ENCODE measurements at places on chromosomes 13 and 19.

DNA sequence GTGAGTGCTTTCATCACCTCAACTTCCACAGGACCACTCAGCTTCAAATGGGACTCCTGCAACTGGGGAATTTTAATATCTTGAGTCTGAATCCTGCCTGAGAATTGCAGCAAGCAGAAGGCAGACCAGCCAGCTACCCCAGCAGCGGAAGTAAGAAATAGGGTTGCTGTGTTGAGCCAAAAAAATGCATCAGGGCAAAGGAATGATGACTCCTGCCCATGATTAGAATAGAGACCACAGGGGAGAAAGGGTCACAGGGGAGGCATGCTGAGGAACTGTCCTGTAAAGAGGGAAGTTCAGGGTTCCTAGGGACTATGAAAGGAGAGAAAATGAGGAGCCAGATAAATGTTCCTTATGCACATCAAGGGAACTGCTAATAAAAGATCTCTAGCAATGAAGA lies 370.2 kb downstream of the KCTD12 start:
- no peak for DNase-seq

DNA sequence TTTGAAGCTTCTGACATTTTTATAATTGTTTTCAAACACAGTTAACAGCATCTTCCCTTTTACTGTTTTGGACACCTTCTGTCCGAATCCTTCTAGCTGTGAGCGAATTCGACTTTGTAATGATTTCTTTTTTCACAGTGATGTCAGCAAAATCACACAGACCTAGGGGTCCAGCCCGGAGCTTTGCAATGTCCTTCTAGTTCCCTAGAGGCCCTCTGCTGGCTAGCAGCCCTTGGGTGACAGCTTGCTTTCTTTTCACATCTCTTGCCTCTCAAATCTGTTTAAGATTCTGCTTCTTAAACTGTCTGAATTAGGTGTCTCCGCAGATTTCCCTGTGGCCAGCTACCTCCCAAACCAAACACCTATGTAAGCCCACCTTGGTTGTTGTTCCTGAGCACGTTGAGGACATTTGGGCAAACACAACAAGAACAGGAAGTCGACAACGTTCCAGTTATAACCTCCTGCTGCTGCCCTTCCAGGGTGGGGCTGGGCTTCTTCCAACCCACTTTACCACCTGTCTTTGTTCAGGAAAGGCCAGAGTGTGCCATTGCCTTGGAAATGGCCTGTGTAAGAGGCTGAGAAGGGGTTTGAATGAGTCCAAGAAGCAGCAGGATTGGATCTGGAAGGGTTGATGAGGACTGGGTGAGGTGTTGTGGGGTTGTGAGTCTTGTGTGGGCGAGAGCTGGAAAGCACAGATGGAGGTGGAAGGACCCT lies 123.1 kb downstream of the ATP8A2 start:
- DNase-seq, result no peak

DNA sequence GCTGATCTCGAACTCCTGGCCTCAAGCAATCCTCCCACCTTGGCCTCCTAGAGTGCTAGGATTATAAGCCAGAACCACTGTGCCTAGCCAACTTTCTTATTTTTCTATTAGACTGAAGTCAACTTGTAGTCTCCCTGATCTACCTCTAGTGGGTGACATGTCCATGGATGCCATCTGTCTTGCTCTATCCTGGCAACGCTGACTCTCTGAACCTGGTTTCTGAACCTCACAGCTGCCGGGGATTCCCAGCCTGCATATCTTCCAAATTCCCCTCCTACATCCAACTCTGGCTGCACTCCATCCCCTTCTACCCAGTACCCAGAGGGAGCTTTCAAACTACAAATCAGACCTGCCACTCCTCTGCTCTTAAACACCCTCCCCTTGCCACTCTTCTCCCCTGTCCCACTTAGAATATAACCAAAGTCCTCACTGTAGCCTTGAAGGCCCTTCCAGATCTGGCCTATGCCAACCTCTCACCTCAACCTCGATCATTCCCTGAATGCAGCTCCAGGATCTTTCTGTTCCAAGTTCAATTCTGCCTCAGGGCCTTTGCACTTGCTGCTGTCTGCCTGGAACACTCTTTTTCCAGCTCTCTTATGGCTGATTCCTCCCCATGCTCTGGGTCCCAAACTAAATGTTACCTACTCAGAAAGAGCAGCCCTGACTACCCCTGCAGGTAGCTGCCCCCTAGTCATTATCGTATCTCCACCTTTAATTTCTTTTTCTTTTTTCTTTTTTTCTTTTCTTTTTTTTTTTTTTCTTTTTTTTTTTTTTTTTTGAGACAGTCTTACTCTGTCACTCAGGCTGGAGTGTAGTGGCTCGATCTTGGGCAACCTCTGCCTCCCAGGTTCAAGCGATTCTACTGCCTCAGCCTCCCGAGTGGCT lies 2.2 kb downstream of the CLIP3 start:
- DNase-seq, result no peak

DNA sequence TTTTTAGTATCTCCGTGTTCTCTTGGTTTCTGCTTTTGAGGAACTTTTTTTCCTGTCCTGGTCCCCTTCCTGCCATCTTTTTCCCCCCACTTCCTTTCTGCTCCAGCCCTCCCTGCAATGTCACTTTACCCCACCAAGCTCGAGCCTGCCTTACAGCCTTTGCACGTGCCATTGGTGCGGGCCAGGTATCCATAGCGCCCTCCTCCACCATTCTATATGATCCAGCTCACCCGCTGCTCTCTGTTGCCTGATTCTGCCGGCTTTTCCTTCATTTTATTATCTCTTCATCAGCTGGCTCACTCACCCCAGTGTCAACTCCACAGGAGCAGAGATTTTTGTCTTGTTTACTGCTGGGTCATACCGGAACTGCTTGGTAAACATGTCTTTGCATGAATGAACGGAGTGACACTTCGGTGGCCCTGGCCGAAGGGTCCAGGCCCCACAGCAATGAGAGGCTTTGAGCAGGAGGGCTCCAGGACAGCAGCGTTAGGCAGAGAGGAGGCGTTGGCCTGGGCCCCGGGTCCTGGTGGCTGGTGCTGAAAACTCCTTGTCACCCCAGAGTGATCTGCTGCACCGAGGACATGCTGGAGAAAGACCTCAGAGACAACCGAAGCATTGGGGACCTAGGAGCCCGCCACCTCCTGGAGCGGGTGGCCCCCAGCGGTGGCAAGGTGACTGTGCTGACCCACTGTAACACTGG lies 1.2 kb downstream of the MRI1 start:
- DNase-seq, result peak; percentile 59

- no peak for DNase-seq
Observed at GRCh38 chr19:32294871-32295438, 50.5 kb upstream of the ZNF507 start.

GRCh38 chr13:46303742-46304385 lies 83.2 kb downstream of the RUBCNL start:
- DNase-seq, result no peak

- no peak for DNase-seq
Observed at GRCh38 chr19:12162513-12162881, 399 bp upstream of the ZNF136 start.

Measured in KBM-7 (cell line).